Omental fat pad (tissue), 4 donors: ENCODE measurements at places on chromosomes 12 and 14. TPM values are rescaled to one million over a fixed set of nuclear protein-coding genes. Genes with fewer than 3 reads are reported as not detected.

- no peak for DNase-seq
Observed at GRCh38 chr12:117494833-117495655, 133.6 kb upstream of the NOS1 start.

DNA sequence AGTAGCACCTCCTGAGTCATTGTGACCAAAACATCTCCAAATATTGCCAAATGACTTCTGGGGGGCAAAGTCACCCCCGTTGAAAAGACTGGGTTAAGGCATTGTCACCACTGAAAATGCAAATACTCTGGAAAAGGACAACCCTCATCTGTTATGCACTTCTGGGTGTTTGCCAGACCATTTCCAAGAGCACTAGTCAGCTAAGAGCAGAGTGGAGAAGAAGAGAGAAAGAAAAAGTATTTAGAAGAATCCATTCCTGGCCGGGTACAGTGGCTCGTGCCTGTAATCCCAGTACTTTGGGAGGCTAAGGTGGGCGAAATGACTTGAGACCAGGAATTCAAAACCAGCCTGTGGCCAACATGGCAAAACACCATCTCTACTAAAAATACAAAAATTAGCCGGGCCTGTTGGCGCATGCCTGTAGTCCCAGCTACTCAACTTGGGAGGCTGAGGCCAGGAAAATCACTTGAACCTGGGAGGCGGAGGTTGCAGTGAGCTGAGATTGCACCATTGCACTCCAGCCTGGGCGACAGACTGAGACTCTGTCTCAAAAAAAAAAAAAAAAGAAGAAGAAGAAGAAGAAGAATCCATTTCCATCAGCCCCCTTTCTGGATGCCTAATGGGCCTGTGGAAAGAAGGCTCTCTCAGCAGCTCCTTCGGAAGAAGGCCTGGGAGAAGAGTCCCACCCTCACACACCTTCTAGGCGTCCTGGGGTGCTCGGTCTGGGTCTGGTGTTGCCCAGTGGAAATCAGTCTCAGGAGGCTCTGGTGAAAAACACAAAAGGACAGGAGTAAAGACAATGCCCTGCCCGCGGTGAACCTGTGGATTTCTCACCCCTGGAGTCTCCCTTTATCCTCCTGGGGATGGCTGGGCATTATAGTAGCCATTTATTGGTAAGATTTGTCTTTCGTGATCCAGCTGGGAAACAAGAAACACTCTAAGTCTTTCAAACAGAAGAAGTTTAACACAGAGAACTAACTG is 3.5 kb upstream of the LTBR start:
- no peak for DNase-seq

DNA sequence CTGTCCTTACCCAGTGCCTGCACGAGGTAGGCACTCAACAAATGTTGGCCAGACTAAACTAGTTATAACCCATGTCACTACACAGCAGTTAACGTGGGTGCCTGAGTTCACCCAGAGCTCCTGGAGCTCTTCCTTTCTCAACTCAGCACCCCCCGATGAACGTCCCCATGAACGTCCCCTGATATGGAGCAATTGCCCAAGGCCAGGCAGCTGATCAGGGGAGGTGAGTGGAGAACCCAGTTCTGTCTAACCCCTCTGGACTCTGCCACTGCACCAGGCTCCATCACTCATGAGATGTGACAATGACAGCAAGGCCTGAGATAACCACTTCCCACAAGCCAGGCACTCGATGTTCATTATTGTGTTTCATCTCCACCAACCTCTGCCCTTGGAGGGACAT is 199.0 kb downstream of the BCL11B start:
- no peak for DNase-seq

GRCh38 chr12:131700271-131700670 is 10.6 kb upstream of the SFSWAP start:
- DNase-seq: no peak

DNA sequence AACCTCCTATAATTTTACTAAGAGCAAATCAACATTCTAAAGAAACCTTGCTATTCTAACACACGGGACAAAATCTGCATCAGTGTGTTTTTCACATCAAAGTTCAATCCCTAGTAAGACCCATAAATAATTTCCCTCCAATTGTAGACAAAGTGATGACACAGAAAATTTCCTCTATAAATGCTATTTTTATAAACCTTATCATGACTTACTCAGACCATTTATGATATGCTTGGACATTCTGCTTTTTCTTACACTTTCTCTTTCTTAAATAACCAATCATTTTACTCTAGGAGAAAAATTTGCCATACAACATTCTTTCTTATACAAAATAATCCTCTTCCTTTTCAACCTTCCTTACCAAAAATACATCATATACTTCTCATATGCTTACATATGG is 67.0 kb downstream of the SDR9C7 start:
- DNase-seq: no peak

- DNase-seq: no peak
Observed at GRCh38 chr14:55731881-55732498, 152.0 kb downstream of the KTN1 start.

GRCh38 chr12:69894800-69895383 is 69.9 kb downstream of the MYRFL start:
- no peak for DNase-seq

- no peak for DNase-seq
Observed at GRCh38 chr12:3101309-3102024, 24.3 kb downstream of the TSPAN9 start.

DNA sequence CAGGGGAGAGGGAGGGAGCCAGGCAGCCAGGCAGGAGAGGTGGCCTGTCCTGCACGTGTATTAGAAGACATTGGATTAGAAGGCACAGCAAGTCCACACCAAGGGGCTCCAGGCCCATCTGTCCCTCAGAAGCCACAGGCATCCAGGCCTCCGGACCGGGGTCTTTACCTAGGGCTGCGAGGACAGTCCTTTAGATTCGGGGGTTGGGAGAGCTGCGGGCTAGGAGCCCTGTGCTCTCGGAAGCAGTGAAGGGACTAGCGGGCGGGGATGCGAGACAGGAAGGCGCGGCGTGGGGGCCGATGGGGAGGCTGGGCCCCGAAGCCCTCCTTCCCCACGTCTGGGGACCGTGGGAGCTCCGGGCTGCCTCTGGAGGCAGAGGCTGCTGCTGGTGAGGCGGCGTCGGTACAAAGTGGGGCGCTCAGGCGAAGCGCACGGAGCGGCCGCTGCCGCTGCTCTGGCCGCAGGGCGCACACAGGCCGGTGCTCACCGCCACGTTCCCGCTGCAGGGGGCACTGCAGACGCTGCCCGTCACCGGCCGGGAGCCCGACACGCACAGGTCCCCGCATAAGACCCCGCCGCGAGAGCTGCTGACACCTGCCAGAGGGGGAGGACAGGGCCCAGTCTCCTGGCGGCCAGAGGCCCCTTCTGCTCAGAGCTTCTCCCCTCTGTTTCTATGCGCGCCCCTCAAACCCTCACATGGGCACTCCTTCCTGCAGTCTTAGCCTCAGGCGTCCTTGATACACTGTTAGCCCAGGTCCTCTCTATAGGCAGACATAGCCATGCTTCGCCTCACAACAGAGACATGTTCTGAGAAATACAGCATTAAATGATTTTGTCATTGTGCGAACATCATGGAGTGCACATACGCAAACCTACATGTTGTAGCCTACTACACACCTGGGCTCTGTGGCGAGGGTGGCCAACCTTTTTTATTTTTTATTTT is 17.3 kb downstream of the KRT7 start:
- no peak for DNase-seq

- no peak for DNase-seq
Observed at GRCh38 chr12:82144505-82144904, 213.7 kb downstream of the CCDC59 start.

DNA sequence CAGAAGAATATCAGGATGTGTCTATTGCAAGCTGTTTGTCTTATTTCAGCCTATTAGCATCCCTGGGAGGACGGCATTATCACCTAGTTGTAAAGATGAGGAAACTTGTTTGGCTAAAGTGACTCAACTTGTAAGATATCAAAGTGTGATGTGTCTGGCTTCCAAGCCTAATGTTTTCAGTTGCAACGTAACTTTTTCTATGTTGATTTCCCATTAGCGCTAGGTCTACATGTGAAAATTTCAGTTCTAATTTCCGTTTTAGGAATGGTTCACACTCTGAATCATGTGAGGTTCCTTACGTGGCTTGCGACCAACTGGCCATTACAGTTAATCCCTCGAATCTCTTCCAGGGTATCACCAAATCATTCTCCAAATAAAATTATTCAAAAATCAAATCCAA is 58.0 kb downstream of the LLPH start:
- DNase-seq: no peak

DNA sequence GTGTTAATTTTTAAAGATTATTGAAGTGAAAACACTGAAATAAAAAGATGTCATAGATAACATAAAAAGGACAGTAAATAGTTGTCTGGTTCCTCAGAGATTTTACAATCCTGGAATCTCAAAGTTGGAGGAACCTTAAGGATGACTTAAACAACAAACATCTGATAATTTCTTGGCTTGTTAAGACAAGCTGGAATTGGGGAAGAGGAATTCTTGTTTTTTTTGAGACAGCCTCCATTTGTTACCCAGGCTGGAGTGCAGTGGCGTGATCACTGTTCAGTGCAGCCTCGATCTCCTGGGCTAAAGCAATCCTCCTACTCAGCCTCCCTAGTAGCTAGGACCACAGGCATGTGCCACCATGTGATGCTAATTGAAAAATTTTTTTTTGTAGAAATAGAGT is 2.3 kb downstream of the ZNF410 start:
- no peak for DNase-seq

- DNase-seq: no peak
Observed at GRCh38 chr12:100799770-100800169, 5.2 kb downstream of the ANO4 start.

DNA sequence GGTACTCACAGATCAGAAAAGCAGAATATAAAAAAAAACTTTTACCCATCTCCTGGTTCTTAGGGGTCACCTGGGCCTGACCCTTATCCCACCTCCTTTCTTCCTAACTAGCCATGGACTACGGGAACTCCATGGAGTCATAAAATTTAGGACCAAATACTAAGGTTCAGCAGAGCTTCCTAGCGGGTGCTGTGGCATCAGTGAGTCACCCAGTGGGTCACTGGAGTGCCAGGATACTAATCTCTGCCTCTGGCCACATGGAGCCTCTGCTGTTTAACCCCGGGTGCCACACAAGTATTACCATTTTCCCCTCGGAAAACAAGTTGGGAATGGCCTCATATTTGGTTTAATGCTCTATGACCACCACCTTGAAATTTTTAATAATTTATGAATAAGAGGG is 6.9 kb downstream of the ZBTB39 start:
- DNase-seq: no peak

DNA sequence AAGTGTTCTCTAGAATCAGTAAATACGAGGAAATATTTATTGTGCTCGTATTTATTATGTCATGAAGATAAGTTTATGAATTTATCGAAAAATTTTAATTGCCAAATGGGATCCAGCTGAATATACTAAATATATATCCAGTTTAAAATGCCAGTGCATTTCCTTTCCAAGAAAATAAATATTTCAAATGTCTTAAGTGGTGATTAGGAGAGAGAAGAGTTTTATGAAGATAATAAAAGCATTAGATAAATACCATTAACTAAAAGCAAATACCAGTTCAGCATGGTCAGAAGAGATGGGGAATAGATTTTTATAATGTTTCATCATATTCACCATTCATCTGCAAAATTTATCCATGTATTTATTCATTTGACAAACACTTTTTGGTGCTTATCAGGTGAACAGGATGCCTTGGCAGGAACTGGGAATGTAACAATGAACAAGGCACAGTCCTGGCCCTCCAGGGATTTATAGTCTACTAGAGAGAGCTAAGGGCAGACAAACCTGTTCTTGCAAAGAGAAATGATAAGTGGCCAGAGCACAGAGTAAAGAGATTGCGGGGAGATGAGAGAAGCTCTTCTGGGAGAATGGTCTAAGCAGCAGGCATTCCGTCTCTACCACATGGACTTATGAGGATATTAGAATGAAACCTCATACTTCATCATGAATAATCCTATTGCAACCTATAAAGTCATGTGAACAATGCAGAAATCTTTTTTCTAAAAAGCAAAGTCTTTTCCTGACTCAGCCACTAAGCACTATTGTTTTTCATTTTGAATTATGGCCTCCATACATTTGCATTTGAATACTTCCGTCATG is 143.7 kb upstream of the ABCD2 start:
- DNase-seq: no peak

DNA sequence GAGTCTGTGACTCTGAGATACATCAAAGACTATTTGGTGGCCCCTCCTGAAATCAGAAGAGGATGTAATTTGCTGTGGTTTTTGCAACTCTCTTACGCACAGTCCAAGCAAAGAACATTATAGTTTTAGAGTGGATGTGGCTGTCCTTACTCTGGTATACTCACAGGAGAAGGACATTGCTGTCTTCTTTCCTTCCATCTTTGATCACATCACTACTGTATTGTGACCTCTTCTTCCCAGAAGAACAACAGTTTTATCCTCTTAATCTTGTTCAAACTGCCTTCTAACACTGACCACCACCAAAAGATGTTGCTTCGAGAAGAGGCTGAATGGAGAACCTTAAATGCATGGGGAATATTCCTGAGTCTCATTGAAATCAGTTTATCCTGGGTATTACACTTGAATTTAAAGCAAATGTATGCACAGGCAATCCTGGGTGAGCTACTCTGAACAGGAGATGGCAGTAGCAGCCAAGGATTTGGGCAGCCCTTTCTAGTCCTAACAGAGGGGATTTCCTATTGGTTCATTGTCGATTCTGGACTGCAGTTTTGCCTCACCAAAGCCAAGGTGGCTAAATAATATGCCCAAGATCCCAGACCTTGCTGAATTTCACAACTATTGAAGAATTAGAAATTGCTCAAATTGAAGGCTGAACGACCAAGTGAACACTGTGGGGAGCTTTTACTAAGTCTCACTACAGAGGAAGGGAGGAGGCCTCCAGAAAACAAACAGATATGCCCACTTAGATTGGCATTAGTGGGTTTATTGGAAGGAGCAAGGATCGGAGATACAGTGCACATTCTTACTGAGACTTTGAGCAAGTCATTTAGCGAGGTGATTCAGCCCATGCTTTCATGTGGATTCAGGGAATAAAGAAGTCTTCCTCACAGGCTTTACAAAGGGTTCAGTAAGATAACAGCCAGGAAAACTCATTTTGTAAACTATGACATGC is 282.8 kb downstream of the PAWR start:
- DNase-seq: no peak

The AQP6 gene
- total RNA-seq: not detected

The AICDA gene
- total RNA-seq: not detected

The SERPINA10 gene
- not detected for total RNA-seq

The PKP2 gene
- total RNA-seq: 12.1 TPM

The RAPGEF3 gene
- total RNA-seq: 64.7 TPM

The TMCC3 gene
- total RNA-seq: 14.8 TPM

The TEX22 gene
- not detected for total RNA-seq

The CLEC12A gene
- 1.6 TPM for total RNA-seq

The PUS1 gene
- 62.2 TPM for total RNA-seq

The SLC17A8 gene
- total RNA-seq: not detected
